ENCODE measurements at places on chromosomes 2 and 18.

GRCh38 chr2:8324164-8324856 is 357.5 kb upstream of the ID2 start:
- peak; percentile 55 for DNase-seq

DNA sequence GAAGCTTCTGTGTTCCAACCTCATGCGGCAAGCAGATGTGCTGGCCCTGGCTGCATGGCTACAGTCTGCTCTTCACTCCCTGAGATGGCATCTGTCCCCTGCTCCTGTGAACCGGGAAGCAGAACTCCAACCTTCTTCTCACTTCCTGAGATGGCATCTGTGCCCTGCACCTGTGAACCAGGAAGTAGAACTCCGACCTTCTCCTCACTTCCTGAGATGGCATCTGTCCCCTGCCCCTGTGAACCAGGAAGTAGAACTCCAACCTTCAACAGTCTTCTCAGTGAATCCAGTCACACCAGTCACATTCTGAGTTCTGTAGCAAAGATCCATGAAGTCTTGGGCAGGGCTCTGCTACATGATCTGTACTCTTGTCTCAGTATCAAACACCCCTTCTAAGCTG is 887.2 kb upstream of the KLHL29 start:
- no peak for DNase-seq

- peak; percentile 93 for DNase-seq
Measured at GRCh38 chr2:98378901-98379300, 32.6 kb downstream of the CNGA3 start.

DNA sequence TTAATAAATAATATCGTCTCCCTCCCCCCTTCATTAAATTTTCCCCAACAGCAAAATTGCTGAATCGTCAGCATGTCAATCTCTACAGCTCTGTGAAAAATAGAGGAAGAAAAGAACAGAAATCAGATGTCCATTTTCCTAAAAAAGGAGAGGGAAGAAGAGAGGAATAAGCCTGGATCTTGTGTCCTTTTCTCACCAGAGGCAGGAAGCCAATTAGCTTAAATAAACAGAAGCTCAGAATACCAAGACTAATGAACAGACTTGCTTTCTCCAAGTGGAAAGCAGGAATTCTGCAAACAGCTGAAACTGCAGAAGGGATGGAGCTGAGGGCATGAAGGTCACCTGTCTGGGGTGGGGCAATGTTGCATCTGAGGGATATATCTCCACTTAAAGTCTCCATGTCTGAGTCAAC is 265.7 kb downstream of the CCDC85A start:
- no peak for DNase-seq

GRCh38 chr2:128416806-128417205 is 98.1 kb upstream of the HS6ST1 start:
- DNase-seq: no peak

GRCh38 chr2:195304310-195304709 is 352.7 kb upstream of the SLC39A10 start:
- DNase-seq: peak; percentile 42

GRCh38 chr2:33605056-33605455 is 6.0 kb upstream of the FAM98A start:
- no peak for DNase-seq

GRCh38 chr2:126891681-126892500 is 6.8 kb upstream of the TEX51 start:
- DNase-seq: no peak

GRCh38 chr2:171703574-171704347 is 16.5 kb downstream of the DYNC1I2 start:
- peak; percentile 28 for DNase-seq

- DNase-seq: no peak
Measured at GRCh38 chr18:55136864-55137263, 177.6 kb upstream of the CCDC68 start.

DNA sequence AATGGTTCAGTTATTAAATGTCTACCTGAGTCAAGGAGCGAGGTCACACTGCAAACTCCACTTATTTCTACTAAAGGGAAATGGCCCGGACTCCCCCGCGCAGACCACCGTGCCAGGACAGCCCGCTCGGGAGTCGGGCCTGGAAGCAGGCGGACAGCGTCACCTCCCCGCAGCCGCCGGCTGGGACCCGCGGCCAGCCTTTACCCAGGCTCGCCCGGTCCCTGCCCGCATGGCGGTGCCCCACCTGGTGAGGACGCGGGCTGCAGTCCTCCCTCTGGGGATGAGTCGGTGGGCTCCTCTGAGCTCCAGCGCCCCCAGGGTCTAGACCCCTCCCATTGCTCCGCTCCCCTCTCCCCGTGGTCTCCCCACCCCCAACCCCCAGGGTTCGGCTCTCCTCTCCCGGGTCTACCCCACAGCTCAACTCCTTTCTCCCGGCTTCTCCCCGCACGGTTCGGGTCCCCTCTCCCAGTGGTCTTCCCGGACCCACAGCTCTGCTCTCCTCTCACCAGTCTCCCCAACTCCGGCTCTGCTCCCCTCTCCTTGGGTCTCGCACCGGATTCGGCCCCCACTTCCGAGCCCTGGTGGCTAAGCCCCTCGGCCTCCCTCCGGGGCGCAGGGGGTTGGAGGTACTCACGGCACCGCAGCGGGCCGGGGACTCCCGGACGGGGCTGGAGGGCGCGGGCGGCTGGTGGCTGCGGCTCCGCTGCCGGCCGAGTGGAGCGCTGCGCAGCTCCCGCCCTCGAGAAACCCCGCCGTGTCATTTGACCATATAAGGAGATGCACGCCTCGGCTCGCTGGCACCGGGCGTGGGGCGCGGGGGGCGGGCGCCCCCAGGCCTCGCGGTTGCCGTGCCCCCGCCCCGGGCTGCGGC is at the start of gene FHL2:
TSS of gene FHL2 (minus strand) at position 716 of the 871 bp plus-strand sequence. CDS start 12,535 bp downstream, outside the sequence.
- peak; percentile 88 for DNase-seq

DNA sequence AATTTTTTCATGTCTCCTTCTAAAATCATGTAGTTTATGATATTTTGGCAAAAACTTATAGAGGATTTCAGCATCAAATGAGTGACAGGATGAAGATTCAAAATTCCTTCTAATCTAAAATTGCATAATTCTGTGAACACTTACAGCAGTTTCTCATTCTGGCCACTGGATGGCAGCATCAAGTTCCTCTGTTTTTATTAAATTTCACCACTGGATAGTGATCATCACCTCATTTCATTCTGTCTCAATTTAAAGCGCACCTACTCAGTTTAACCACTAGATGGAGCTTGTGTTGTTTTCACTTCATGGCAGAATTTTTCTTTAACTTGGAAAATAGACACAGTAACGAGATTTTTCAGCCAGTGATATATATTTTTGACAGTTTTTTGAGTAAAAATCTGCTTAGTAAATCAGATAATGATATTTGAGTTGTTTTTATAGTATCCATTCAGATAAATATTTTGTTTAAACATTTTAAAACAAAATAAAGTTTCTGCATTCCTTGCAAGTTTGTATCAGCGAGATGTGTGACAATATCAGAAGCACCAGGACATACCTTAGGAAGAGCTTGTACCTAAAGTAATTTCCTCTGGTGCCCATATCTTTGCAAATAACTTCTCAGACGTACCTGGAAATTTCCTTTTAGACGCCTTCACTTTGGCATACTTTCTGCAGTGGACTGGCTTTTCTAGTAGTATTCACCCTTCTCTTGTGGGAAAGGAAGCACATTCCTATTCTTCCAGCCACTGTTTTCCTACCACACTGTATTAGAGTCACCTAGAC is 94.7 kb upstream of the ARHGAP15 start:
- DNase-seq: peak; percentile 81

GRCh38 chr2:16034975-16035746 is 94.8 kb downstream of the MYCN start:
- no peak for DNase-seq
